Anterior cingulate cortex (tissue), 58 donors: ENCODE measurements at places on chromosomes 7 and 10.

DNA sequence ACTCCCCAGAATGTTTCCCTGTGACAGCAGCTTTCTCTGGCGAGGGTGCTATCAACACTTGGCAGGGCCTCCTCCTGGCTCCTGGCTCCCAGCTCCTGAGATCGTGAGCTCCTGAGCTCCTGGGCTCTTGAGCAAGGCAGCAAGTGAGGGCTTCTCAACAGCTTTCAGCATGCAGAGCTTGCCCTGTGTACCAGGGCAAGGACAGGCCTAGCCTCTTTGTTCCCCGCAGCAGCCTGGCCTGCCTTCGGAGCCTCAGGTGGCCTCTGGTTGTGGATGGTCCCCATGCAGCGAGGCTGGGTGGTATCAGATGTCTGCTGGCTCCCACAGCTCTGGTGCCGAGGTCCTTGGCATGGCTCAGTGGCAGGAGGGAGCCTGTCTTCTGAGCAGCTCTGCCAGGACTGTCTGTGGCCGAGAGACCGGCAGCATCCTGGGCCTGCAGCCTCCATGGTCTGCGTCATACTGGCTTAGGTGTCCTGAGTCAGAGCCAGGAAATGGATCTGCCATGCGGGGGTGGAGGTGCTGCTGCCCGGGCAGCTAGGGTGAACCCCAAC lies 44.2 kb downstream of the ZMIZ1 start:
- no peak for DNase-seq

DNA sequence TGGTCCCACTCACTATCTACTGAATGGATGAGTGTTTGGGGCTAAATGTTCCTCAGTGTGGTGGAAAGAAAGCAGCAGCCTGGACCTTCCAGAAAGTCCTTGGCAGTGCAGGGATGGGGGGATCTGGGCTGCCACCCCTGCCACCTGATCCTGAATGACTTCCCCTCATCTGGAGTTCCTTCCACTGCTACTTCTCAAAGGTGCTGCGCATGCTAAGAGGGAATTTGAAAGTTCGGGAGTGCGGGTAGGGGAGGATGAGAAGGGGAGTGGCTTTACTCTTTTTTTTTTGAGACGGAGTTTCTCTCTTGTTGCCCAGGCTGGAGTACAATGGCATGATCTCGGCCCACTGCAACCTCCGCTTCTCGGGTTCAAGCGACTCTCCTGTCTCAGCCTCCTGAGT lies 1.4 kb downstream of the KLRG2 start:
- no peak for DNase-seq

- no peak for DNase-seq
Measured at GRCh38 chr10:123160311-123160980, 6.2 kb downstream of the BUB3 start.

DNA sequence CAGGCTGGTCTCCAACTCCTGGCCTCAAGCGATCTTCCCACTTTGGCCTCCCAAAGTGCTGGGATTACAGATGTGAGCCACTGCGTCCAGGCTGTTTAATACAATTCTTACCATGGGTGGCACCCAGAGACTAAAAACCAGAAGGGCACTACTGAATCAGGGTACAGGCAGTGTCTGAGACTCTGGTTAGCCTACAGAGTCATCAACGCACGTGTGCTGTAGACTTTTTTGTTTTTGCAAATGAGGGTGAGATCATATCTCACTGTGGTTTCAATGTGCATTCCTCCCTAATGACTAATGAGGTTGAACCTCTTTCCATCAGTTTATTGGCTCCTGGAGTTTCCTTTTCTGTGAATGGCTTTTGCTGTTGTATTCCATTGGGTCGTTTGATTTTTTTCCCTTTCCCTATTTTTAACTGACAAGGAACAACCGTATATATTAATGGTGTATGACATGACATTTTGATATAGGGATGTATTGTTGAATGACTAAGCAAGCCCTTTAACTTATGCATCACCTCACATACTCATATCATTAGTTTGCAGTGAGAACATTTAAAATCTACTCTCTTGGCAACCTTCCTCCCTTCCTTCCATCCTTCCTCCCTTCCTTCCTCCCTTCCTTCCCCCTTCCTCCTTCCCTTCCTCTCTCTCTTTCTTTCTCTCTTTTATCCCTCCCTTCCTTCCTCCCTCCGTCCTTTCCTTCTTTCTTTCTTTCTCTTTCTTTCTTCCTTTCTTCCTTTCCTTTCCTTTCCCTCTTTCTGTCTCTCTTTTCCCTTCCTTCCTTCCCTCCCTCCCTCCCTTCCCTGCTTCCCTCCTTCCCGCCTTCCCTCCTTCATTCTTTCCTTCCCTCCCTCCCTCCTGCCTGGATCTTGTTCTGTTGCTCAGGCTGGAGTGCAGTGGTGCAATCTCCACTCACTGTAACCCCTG lies 9.3 kb upstream of the TMEM270 start:
- DNase-seq = no peak

GRCh38 chr7:30864101-30864500 lies 47.6 kb upstream of the AQP1 start:
- no peak for DNase-seq

GRCh38 chr7:26192485-26193087 lies 8.0 kb downstream of the HNRNPA2B1 start:
- DNase-seq = no peak

- DNase-seq = no peak
Measured at GRCh38 chr7:18488049-18488448, 7.5 kb upstream of the HDAC9 start.

DNA sequence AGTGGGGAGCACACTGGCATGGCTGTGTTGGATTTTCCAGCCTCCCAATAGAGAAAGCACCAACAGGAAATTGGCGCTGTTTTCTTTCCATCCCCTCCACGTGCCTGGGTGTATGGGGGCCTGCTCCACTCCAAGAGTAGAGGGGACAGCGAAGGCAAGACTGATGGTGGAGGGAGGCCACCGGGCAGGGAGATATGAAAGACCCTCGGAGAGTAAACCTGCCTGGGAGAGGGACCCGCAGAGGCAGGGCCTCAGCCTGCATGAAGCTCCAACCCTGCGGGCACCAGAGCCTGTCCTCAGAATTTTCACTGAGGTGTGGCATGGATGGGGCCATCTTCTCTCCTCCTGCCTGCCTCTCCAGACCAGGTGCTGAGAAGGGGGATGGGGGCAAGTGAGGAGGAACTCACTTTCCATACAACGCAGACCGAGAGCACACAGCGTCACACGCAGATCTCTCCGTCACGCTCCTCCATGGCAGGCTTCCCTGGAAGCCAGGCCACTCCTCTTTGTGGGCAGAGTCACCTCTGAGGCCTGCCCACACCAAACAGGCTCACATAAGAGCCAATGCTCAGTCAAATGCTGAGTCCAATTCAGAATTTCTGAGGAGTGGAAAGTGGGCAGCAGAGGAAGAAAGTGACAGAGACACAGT lies 18.8 kb downstream of the ANXA11 start:
- no peak for DNase-seq

DNA sequence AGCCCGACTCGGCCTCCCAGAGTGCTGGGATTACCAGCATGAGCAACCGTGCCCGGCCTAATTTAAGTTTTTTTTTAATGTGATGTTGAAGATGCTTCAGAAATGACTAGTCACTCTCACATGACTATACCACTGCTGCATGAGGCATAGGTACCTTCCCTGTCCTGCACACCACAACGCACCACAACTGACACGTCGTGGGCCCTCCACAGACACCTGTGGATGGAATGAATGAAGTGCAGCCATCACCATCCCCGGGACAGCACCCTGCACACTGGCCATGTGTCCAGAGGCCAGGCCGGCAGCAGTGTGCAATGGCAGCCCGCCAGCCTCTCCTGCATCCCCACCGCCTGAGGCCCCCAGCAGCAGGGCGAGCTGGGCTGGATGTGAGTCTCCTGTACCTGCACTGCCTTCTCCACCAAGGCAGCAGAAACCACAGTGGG lies 55.1 kb downstream of the VOPP1 start:
- DNase-seq = no peak

GRCh38 chr7:96671854-96672253 lies 37.8 kb downstream of the SEM1 start:
- no peak for DNase-seq

GRCh38 chr7:32761451-32762205 lies 129.9 kb downstream of the KBTBD2 start:
- DNase-seq = peak; percentile 27

DNA sequence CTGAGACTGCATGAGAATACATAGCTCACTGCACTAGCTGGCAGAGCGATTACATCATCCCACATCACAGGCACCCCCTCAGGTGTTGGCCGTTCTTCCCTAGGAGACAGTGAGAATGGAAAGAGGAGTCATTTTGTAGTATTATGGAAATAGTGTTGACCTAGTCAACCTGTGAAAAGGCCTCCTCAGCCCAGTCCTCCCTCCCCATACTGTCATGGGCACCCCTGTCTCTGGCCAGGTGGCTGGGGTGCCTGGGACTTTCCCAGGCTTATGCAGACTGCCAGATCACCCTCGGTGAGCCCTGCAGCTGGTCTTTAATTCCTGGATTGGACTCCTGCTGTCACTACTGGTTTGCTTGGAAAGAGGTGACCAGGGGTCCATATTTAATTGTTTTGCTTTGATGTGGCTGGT lies 4.0 kb downstream of the INPP5A start:
- no peak for DNase-seq

DNA sequence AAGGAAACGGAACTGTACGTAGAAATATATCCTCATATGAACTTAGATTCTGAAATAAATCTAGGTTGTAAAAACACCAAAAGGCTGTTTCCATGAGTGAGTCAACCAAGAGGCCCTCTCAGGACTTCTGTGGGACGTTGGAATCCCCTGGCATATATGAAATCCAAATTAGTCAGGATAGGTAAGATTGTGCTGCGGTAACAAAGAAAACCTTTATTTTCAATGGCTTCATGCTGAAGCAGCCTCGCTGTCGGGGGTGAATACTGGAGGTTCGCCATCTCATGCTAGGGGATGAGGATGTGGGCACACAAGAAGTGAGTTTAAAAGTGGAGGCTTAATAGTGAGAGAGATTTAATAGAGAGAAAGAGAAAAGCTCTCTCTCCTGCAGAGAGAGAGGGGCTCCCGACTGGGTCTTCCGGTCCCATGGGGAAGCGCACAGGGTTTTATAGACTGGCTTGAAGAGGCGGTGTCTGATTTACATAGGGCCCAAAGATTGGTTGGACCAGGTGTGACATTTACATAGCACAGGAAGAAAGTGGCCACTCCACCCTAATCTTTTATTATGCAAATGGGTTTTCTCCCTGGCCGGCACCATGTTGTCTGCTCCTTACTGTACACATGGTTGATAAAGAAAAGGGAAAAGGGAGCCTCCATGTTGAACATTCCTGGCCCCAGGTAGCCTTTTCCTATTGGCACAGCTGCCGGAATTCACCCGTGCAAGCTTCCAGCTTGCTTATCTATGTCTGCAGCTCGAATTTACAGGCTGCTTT lies 52.3 kb upstream of the SEPHS1 start:
- no peak for DNase-seq

DNA sequence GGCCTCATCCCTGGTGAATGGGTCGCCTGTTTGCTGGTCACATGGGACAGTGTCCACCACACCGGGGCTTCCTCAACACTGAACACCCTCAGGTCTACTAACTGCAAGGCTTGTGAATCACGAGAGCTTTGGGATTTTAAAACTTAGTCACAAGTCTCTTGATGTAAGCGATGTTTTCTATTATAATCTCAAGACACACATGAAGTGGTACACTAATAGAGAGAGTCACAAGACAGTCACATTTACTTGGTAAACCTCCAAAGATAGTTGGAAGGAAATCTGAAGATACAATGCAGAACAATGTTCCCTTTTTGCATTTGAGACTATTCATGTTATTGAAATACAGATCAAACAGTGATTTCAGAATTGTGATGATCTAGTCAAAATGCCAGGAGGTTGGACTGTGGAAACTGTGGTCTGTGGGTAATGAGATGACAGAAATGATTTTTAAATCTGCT lies 233.1 kb upstream of the KLF6 start:
- no peak for DNase-seq

DNA sequence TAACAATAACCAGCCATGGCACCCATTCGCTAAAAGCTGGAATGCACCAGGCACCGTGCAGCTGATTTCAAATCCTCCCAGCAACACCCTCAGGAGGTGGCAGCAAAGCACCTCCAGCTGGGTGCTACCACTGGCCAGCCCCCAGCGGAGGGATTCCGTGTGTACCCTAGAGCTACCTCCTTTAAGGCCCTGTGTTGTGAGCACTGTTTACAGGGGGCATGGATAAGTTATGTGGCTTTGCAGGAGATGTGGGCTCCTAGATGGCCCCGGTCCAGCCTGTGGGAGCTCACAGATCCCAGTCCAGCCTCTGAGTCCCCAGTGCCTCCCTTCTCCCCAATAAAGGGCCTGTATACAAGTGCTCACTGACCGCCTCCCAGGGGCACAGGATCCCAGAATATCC lies 27.1 kb downstream of the TNRC18 start:
- peak; percentile 3 for DNase-seq

DNA sequence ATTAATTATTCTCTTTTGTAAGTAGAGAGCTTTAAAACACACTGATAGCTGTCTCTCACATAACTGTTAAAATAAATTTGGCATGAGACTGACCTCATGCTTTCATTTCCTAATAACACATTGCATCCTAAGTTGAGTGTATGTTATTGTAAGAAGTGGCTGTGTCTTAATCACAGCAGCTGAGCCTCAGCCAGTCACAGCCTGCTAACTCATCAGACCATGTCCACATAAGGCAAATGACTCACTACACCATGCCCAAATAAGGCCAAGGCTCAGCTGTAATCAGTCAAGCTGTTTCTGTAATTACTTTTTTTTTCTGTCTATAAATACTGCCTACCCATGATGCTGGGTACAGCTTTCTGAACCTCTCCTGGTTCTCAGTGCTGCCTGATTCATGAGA lies 860.9 kb downstream of the XPNPEP1 start:
- DNase-seq = no peak

GRCh38 chr7:2796358-2797352 lies 47.5 kb downstream of the GNA12 start:
- DNase-seq = no peak

- no peak for DNase-seq
Measured at GRCh38 chr7:51019191-51019844, 236.6 kb upstream of the GRB10 start.

DNA sequence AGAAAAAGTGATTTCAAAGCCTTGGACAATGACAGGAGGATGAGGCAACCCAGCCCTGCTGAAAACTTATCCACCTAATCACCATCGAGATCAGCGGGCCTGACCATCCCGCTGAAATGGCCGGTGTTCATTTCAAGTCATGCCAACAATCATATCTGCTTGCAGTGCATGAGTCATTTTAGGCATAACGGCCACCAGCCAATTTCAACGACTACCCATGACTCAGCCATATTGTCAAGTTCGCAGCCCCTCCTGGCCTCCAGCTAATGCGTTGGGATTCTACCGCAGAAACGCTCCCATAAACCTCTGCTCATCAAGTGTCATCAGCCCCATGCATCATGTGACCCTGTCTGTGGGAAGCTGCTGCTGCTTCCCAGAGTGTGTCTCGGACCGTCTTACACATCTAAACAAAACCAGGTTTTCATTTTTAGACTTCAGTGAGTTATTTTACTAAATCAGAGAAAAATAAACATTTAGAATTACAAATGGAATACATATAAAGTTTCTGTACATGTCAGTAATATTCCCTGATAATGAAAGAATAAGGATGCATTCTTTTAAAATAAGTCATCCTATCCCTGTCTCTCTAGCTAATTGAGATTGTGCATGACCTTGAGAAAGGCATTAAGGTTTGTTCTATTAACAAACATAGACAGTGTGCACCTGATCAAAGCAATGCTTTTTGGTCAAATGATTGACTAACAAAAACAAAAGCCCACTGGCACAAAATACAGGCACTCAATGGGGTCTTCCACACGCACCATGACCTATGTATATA lies 188.9 kb downstream of the ADAM12 start:
- DNase-seq = no peak
